ENCODE measurements at places on chromosomes 1 and 21. TPM values are rescaled to one million over a fixed set of nuclear protein-coding genes. Genes with fewer than 3 reads are reported as not detected.

Gene CSF1
- 4.2 TPM for total RNA-seq

DNA sequence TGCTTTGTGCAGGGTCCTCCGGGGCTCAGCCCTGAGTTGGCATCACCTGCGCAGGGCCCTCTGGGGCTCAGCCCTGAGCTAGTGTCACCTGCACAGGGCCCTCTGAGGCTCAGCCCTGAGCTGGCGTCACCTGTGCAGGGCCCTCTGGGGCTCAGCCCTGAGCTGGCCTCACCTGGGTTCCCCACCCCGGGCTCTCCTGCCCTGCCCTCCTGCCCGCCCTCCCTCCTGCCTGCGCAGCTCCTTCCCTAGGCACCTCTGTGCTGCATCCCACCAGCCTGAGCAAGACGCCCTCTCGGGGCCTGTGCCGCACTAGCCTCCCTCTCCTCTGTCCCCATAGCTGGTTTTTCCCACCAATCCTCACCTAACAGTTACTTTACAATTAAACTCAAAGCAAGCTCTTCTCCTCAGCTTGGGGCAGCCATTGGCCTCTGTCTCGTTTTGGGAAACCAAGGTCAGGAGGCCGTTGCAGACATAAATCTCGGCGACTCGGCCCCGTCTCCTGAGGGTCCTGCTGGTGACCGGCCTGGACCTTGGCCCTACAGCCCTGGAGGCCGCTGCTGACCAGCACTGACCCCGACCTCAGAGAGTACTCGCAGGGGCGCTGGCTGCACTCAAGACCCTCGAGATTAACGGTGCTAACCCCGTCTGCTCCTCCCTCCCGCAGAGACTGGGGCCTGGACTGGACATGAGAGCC is 22.7 kb downstream of the COL6A1 start:
- DNase-seq, result no peak

GRCh38 chr1:194830387-194830786 is 1644.0 kb upstream of the B3GALT2 start:
- no peak for DNase-seq

DNA sequence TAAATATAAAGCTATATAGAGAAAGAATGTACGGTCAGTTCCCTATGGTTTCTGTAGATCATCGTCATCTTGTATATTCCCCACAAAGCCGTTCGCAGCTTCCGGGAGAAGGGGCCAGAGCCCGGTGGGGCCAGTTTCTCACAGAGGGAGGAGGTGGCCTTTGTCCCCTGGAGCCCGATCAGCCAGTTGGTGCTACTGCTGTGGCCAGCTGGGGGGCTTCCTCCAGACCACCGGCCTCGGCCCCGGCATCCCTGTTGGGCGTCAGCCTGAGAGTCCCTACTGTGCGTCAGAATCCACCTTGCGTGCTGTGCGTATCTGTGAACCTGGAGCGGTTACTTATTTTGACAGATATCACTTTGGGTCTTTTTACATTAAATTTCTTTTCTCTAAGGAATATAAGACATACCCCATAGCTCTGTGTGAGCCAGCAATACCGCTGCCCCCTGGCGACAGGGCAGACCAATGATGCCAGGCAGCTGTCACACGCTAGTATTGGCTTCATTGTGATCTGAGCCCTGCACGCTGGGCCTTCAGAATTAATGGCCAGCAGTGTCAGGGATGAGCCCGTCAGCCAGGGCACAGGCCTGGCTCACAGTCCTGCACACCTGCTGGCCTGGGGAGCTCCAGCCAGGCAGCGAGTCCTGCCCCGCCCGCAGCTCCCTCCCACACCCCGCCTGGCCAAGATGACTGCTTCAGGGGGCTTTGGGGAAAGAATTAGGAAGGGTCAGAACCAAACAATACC is 145.9 kb downstream of the PGBD5 start:
- no peak for DNase-seq

Gene ADCY10
- total RNA-seq, result not detected

DNA sequence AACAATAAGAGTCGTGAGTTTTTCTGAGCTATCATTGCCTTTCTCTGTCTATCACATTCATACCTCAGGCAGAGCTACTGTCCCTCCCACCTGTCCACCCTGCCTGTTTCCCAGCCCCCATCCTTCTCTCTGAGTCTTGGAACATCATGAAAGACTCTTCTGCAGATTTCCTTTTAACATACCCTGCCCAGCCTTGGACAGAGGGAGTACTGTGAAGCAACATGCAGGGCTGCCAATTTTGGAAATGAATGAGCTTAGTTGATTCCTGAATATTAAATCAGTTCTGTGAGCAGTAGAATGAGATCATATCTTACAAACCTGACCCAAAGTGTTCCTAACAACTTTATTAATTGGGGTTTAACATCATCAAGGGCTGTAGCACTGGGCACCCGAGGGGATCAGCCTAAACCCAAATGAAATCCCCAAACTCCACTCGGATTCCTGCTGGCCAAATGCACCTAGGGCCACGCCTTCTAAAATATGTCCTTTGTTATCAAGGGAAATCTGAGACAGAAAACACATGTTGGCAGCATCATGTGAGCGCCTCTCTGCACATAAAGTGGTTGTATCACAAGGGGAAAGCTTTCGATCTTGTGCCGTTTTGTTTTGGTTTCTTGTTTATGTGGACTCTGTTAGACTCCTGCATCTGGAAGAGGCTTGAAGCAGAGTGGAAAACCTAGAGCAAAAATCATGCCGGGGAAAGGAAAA is 357.6 kb downstream of the KIF26B start:
- no peak for DNase-seq

- peak; percentile 88 for DNase-seq
Measured at GRCh38 chr1:54253480-54253879, 53.5 kb downstream of the MRPL37 start.

GRCh38 chr1:246460406-246460805 is 46.7 kb downstream of the SMYD3 start:
- DNase-seq, result no peak

Gene PTPN22
- total RNA-seq, result under 0.01 TPM

DNA sequence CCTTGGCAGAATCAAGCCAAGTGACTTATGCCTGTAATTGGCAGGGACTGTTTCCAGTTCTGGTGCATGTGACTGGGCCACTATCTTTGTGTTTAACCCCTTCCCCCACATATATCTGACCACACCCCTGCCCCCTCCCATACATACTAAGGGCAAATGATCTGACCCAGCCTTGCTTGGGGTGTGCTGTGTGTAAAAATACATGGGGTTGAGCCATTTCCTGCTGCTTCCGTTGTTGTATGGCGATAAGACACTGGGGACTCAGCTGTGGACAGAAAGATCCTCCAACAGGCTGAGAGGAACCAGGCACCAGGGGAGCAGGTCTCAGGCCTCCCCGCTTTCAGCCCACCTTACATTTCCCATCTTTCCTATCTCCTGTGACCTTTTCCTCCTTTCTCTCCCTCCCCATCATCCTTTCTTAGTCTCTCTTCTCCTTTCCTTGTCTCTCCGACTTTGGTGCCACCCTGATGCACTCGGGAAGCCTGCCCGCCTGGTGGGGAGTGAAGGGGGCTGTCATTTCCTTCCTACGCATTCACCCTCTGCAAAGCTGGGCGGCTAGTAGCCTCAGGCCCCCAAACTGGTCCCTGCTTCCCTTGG is 39.7 kb downstream of the TMCC2 start:
- DNase-seq, result peak; percentile 29

GRCh38 chr1:31421371-31422040 is 8.5 kb downstream of the SERINC2 start:
- DNase-seq, result peak; percentile 25

Data from lung microvascular endothelial cell (primary cell).